Activated CD4-positive, alpha-beta T cell treated with anti-CD3 and anti-CD28 coated beads, Interleukin-2, Interleukin-6, amounts not matched to agents 100 ng/mL and 50 ng/mL, durations not matched to agents 16 hours and 8 hours (primary cell): ENCODE measurements at places on chromosomes 13 and 19.

DNA sequence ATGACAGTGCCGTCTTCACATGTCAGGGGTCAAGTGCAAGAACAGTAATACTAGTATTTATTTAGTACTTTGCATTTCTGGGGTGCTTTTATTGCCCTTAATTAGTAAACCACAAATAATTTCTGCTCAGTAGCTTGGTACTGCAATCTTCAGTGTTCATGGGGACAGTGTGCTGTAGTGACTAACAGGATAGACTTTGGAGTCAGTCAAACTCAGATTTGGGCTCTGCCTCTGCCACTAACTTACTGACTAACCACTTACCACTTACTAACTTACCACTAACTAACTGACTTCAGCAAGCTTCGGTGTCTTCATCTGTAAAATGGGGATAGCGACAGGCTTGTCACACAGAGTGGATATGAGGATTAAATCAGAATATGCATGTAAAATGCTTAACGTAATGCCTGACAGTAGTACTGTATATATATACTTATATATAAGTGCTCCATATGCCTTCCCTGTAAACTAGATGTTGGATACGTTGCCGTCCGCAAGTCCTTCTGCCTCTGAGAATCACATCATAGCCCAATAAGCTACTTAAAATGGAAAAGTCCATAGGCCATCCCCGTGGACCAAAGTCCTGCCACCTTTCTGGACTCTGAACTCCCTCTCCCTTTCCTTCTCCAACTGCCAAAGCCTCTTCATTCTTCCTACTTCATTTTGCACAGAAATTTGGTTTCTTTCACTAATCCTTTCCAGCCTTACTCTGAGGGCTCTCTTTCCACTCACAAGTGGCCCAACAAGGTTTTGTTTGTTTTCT is 158.1 kb downstream of the ZIC5 start:
- no peak for DNase-seq

DNA sequence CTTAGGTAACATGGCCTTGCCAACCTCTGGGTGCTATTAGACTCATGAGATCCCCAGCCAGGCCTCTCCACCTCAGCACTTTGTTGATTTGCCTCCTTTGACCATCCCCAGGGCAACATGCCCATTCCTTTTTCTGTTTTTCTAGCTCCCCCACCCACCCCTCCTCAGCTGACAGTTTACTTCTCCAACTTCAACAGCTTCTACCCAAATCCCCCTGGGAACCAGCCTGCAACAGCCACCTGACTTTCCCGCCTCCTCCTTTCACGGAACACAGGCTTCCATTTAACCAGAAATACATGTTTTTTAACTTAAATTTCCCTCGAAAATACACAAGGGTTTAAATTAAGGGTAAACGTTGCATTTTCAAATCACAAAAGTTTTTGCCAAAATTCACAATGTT is 117.3 kb downstream of the DLEU7 start:
- no peak for DNase-seq

DNA sequence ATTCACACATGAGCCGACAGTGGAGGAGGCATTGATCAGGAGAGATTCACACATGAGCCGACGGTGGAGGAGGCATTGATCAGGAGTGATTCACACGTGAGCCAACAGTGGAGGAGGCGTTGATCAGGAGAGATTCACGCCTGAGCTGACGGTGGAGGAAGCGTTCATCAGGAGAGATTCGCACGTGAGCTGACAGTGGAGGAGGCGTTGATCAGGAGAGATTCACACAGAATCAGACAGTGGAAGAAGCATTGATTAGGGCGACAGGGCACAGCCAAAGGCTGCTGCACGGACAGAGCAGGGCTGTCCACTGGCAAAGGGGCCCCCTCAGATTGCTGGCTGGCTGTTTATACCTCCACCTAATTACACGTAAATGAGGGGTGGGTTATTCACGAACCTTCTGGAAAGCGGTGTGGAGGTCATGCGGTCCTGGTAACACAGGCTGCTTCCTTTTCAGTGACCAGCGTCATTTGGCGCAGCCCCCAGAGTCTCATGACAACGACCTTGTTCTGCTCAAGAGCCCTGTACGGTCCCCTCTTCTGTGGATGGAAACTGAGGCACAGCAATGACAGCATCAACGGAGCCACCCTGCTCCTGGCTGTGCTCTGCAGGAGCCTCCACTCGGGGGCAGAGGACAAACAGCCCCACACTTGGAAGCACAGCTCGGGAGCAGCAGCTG is 50.6 kb upstream of the GAS6 start:
- DNase-seq, result no peak

DNA sequence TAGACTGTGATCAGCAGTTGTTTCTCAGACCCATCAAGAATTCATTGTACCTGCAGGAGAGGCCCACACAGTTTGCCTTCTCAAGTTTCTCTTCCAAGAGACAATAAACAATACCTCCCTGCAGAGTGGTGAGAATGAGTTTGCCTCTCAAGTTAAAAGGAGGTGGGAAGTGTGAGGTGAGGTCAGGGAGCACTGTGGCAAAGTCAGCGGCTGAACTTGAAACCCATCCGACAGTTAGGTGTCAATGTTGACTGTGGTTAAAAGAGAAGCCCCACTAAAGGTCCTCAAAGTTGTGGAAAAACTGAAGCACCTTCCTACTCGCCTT is 72.9 kb upstream of the TSC22D1 start:
- DNase-seq, result peak; percentile 49

DNA sequence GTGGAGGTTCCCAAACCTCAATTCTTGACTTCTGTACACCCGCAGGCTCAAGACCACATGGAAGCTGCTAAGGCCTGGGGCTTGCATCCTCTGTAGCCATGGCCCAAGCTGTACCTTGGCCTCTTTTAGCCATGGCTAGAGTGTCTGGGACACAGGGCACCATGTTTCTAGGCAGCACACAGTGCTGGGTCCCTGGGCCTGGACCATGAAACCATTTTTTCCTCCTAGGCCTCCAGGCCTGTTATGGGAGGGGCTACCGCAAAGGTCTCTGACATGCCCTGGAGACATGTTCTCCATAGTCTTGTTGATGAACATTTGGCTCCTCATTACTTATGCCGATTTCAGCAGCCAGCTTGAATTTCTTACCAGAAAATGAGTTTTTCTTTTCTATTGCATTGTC is 701.4 kb downstream of the FGF9 start:
- DNase-seq, result no peak

GRCh38 chr19:58350001-58350861 is 3.1 kb downstream of the A1BG start:
- no peak for DNase-seq

DNA sequence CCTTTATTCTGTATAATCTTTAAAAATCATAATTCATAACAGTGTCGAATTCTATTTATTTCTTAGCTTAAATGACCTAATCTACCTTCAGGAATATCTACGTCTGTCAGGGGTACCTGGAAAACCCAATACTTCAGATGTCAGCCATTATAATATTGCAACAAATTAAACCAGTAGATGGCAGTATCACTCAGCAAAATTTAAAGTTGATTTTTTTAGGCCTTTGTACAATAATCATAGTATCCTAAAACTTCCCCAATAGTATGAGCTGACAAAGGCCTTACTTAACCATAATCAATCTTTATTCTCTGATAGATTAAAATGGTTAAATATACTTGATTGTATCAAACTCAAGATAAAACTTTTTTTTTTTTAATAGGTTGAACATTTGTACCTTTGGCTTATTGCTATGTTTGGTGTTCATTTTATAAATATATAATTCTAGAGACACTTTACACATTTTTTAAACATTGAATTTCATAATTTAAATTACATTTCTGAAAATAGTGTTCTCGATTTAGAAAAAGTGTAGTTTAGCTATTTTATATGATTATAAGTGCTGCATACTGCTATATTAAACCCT is 830.2 kb upstream of the SPRY2 start:
- DNase-seq, result peak; percentile 17

- DNase-seq, result no peak
These were observed 1669.9 kb upstream of the SPRY2 start for GRCh38 chr13:82010780-82011179.

GRCh38 chr19:1747285-1748114 is 5.8 kb upstream of the ONECUT3 start:
- DNase-seq, result peak; percentile 55

- DNase-seq, result no peak
These were observed 131.6 kb downstream of the COG6 start for GRCh38 chr13:39787086-39787487.

GRCh38 chr13:112455476-112456059 is 79.4 kb downstream of the SPACA7 start:
- no peak for DNase-seq

DNA sequence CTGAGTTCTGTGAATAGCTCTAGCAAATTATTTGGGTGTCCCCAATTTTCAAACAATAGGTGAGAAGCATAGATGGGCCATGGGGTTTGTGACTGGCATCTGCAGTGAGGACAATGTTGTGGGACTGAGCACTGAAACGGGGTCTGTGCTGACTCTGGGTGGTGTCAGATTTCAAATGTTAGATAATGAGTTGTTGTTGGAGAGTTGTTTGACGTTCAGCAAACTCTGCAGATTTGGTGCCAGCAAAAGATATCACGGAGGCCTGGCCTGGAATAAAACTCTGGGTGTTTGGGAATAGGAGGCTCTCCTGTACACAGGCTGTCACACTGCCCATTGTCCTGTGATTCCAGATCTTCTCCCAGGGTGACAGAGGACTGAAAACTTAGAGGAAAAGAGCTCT is 2.9 kb downstream of the ZNF90 start:
- DNase-seq, result no peak

DNA sequence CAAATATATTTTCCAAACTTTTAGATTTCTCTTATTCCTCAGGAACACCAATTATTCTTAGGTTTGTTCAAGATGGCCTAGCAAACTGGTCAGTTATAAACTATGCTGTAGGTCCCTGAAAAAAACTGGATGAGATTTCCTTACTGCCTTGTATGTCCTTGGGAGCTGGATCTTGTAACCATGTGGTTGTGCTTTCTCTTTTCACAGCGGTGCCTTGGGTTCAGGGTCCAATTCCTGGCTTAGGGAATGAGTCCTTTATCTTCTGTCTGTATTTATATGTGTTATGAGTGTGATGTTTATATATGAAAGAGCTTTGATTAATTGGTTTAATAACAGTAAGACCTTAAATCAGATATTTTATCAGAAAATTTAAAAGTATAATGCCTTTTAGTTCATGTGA is 23.5 kb upstream of the GRTP1 start:
- no peak for DNase-seq

- peak; percentile 48 for DNase-seq
These were observed 102.6 kb upstream of the MYCBP2 start for GRCh38 chr13:77429320-77430142.

DNA sequence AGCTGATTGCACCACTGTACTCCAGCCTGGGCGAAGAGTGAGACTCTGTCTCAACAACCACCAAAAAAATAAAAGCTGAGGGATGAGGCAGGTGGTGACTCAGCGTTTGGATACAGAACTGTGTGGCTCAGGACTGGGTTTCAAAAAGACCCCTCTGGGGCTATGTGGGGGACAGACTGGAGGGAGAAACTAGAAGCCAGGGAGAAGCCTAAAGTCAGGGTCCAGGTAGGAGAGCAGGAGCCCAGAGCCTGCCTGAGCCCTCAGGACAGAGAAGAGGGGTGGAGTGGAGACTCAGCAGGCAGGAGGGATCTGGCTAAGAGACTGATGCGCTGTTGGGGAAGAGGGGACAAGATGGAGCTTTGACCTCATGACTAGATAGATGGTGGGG is 1.8 kb upstream of the CD37 start:
- DNase-seq, result no peak

GRCh38 chr13:41708713-41709112 is 251.4 kb downstream of the RGCC start:
- DNase-seq, result no peak

- DNase-seq, result no peak
These were observed 52.2 kb downstream of the SPATA13 start for GRCh38 chr13:24212674-24213073.

- DNase-seq, result no peak
These were observed 76.1 kb downstream of the KL start for GRCh38 chr13:33092073-33092987.

- DNase-seq, result no peak
These were observed 20.7 kb downstream of the ZNF14 start for GRCh38 chr19:19711934-19712828.

DNA sequence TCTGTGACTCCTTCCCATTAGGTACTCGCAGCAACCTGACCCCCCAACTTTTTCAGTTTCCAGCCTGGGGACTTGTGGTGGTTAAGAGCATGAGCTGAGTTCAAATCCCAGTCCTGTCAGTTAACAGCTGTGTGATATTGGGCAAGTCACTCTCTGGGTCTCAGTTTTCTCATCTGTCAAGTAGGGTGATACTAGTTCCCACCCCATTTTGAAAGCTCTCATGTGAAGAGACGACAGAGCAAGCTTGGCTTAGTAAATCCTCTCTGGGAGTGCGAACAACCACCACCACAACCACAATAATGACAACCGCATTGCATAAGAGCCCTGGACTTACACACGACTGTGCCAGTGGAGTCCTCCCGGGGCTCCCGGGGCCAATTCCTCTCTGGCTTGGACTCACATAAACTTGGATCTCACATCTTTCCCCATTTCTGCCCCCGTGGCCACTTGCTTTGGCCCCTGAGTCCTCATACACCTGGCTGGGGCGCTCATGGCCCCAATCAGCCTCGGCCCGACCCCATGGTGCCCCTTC is 454 bp downstream of the BLVRB start:
- peak; percentile 76 for DNase-seq

GRCh38 chr13:72534951-72535640 is 192.3 kb downstream of the MZT1 start:
- DNase-seq, result no peak

- DNase-seq, result no peak
These were observed 8.8 kb downstream of the IL4I1 start for GRCh38 chr19:49887665-49888509.

DNA sequence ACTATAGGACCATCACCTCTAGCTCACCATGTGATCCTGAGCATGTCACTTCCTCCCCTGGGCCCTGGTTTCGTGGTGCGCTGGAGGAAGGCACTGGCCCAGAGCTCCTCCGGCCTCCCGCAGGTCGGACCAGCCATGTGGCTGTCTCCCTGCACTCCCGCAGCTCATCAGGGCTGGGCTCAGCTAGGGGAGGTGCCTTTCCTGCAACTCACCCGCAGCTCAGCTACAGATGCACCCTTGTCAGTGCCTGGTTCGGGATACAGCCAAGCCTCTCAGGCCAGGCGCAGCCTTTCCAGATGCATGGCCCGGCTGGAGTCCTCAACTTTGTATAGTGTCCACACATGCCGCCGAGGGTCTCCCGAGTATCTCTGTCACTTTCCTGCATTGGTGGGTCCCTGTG is 138.2 kb upstream of the VSTM2B start:
- DNase-seq, result no peak

- DNase-seq, result no peak
These were observed 11.7 kb upstream of the ACTN4 start for GRCh38 chr19:38635483-38636399.

GRCh38 chr19:3198901-3199700 is 13.4 kb downstream of the NCLN start:
- DNase-seq, result no peak
